ENCODE measurements at places on chromosomes 7 and 10.

DNA sequence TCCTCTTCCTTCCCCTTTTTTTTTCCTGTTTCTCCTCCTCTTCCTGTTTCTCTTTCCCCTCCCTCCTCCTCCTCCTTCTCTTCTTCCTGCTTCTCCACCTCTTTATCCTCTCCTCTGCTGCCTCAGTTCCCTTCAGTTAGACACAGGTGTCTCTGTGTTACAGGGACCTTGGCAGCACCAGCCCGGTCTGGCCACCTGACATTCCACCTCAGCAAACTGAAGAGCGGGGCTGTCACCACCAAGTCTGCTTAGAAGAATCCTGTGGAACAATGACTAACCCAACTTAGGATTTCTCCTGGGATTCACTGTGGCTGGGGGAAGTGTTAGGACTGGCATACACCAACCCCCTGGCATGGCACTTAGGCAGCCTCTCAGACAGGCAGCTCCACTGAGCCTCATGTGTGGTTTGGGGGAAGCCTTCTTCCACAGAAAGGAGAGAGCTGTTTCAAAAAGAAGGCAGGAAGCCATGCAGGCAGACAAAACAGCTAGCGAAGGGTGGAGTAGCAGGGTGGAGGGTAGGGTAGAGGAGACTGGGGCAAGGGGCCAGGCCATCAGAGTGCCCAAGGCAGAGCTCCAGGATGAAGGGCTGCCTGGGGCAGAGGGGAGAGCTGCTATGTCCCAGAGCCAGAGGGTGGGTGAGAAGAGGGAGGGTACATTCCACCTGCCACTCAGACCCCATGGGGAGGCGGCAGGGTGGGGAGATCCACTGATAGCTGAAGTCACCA is 13.2 kb upstream of the GDF10 start:
- no peak for DNase-seq

DNA sequence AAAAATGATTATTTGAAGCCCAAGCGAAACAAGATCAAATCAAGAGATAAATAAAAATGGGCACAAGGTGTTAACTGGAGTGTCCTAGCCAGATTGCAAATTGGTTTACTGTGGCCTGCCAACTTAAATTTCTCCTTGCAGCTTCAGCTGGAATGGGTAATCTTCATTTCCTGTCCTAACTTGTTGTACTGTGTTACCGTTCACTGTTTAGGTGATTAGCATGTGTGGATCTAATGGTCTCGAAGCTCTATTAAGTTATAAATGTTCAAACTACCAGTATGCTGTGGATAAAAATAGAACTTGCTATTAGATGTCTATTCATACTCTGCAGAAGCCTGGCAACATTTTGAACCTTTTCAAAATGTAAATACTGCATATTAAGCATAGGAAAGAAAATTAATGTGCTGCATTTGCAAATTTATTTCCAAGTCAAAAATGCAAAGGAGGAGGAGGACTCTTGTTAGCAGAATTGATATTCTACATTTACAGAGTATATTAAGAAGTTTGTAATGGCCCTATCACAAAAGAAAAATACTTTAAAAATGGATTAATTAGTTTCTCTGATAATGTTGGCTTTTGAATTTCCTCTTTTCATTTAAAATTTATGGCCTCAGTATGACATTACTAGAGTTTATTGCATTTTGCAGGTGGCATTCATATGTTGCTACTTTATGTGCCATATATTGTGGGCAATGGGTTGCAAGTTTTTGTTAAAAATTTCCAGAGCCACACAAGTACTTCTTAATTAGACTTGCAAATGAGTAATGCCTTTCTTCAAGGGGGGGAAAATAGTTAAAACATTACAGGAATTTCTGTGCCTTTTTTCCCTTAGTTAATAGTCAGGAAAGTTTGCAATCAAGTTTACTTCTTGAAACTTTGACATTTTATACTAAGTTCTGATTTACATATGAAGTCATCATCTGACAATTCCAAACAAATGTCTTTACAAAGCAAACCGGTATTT is 92.1 kb downstream of the CABCOCO1 start:
- DNase-seq: no peak

GRCh38 chr7:29300649-29301048 is 106.1 kb downstream of the CHN2 start:
- DNase-seq: no peak

GRCh38 chr7:56218510-56218909 is 102.3 kb upstream of the NUPR2 start:
- peak; percentile 89 for DNase-seq

DNA sequence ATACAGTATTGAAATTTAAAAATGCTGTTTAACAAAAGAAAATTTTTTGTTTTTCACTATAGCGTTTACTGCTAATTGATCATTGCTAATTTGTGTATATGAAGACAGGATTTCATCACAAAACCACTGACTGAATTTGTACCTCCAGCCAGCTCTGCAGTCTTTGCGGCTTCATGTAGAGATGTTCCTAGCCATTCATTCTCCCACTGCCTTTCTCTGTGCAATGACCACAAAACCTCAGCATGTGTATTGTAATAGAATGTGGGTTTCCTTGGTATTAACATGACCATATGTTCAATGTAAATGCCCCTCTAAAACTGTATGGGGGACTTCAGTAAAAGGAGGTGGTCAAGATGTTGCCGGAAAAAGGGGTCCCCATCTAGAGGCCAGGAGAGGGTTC is 81.1 kb upstream of the STEAP1B start:
- no peak for DNase-seq
